Left renal cortex interstitium (tissue), 4 donors: ENCODE measurements at places on chromosomes 5 and 9.
A peak's percentile ranks its signal among the peaks of the same experiment; 100 is the strongest.

GRCh38 chr9:8863886-8864544, 1064.4 kb upstream of the DMAC1 start:
- DNase-seq, result no peak

- DNase-seq, result no peak
These were observed 2.3 kb upstream of the PLK2 start for GRCh38 chr5:58462154-58462553.

GRCh38 chr9:70389621-70390266, 24.7 kb downstream of the KLF9 start:
- DNase-seq, result no peak

DNA sequence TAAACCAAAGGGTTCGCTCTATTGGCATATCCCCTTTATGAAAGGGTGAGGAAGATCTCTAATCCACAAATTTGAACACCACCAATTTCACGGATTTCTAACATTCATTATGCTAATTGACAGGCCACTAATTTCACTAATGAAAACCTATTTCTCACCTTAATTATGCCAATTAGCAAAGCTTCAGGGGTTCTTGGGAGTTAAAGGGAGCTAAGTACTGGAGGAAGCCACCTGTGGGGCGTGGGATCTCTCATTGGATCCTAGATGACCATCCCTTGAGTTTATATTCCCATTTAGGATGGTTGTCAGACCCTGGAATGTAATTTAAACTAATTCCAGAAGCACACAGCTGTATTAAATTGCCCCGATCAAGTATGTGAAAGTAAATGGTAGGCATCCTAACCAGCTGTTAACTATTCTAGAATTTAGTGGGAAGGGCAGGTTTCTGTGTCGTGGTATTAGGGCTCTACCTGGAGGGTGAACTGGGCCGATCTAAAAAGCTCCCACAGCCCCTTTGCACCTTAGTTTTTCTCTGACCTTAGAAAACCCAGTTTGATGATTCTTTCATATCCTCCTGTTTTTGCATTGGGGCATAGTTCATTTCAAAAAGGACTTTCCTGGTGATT, 77.1 kb downstream of the C9orf152 start:
- DNase-seq, result no peak

DNA sequence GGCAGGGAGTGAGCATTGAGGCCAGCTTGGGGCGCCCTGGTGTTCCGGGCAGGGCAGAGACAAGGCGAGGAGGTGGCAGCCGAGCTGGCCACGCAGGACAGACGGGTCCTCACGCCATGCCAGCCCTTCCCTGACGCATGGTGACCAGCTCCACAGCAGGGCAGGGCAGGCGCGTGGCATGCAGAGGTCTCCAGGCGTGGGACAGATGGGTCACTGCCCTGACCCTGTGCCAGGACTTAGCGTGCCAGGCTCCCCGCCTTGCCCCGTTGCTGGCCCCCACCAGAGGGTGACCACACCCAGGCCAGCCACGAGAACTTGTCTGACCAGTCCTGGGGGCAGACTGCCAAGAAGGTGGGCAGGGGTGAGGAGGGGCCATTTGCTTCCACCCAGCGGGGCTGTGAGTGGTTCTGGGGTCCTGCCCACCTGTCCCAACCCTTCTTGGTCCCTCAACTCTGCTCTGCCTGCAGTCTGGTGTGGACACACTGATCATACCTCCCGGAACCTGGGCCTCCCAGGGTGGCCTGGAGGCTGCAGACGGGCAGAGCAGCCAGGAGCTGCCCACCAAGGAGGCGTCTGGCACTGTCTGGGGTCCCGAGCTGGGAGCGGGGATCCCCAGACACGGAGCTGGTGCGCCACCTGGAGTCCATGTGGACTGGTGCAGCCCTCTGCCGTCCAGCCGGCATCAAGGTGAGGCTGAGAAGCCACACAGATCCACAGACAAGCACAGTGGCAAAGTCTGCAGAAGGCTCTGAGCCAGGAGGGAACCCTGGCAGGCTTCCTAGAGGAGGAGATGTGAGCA, at the start of gene RNF224:
RNF224 (plus strand) TSS at position 449 of the 799 bp plus-strand sequence. CDS start 834 bp downstream, outside the sequence.
- peak; percentile 53 for DNase-seq

DNA sequence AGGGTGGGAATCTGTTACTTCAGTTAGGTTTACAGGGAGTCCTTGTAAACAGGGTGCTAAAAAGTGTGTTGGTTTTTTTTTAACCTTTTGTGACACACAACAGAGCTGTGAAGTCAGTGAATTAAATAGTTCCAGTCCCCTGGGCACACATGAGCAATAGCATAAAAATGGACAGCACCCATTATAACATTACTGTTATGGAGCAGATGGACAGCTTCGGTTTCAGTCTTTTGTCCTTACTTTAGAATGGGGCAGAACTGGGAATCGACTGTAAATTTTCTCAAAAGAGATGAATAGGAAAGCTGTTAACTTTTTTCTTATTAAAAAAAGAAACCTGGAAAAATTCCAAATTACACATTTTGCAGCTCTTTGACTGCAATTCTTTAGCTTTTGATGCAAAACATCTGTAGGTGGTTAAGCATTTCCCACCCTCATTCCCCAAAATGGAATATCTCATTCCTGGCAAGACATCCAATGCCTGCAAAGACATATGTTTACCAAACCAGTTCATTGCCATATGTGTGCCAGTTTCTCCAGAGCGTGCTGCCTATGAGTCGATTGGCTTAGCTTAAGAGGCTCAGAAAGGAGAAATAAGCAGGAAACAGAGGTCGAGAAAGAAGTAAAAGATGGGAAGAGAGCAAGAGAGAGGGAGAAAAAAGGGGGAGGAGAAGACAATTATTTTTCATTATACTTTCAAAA, 212.3 kb upstream of the TMEM161B start:
- DNase-seq, result no peak

DNA sequence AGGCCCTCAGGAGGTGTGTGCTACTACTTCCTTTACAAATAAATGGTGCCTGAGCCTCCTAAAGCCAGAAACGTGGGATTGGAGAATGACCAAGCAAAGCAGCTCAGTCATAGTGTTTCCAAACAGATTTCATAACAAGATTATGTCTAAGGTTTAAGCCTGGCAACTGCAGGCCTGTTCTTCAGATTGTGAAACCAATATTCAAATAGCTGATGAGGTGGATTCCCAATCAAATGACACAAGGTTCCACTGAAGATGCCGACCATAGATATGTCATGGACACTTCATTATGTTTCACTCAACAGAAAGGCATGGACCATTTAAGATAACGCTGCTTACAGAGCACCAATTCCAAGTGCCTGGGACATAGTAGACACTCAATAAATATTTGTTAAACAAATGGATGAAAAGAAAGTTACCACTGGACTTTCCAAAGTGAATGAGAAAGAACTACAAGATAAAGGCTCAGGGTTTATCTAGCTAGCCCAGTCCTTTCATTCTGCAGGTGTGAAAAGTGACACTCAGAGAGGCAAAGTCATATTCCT, 189.5 kb downstream of the ACTL7B start:
- DNase-seq, result no peak

DNA sequence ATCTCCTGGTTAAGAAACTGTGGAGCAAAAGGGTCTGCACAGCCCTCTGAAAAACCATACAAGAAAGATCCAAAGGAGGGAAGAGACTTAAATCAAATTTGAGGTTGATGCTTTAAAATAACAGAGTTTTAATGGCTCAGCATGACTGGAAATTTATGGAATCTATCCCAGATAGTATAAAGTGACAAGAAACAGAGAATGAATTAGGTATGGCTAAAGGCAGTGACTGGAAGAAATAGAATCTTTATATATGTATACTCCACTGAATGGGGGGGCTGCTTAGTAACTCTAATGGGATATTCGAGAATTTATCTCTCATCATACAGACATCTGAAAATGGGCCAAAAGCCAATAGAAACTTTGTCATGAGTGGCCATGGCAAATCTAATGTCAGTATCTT, 17.6 kb upstream of the MOCS2 start:
- no peak for DNase-seq

GRCh38 chr5:58825899-58826298, 243.0 kb downstream of the RAB3C start:
- no peak for DNase-seq

- no peak for DNase-seq
These were observed 7.6 kb upstream of the PPP1R26 start for GRCh38 chr9:135471791-135472640.
